ENCODE measurements at places on chromosomes 2 and 18.

DNA sequence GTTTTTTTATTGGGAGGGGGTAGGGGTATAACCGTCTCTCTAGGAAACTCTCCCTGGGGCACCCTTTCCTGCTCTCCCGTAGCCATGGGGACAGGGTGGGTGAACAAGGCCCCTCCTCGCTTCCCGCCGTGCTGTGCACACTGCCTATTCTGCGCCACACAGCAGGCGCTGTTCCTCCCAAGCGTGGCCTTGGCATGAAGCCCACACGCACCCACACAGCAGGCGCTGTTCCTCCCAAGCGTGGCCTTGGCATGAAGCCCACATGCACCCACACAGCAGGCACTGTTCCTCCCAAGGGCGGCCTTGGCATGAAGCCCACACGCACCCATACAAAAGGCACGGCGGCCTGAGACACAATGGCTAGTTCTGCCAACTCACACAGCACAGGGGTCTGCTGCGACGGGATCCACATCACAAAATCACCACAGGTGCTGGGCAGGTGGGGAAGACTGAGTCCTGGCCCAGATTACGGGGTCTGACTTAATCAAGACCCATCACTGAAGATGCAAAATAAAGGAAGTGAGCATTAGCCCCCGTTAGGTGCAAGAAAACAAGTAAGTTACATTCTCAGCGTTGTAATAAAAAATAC lies 46.6 kb upstream of the TPO start:
- peak; percentile 89 for DNase-seq

GRCh38 chr18:61699397-61700110 lies 193.3 kb downstream of the RNF152 start:
- DNase-seq = no peak

GRCh38 chr2:130337735-130338325 lies 4.9 kb upstream of the IMP4 start:
- no peak for DNase-seq

GRCh38 chr2:215356334-215356947 lies 44.6 kb downstream of the ATIC start:
- DNase-seq = no peak

DNA sequence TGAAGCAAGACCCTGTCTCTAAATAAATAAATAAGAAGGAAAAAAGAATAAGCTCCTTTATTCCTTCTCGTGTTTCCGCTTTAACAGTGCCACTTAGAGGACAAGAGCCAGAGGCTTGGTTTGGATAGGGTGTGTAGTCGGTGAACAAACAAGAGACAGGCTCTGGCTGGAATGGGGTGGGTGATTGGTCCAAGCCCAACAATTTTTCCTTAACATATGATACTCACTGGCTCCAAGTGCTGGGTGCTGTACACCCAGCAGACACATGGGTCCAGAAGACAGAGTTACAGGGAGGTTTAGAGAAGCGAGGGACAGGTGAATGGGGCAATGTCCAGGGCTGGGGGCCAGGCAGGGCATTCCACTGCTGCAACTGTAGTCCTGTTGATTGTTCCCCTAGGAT lies 77.8 kb downstream of the NCAPH start:
- no peak for DNase-seq

GRCh38 chr2:12587729-12588522 lies 128.8 kb upstream of the TRIB2 start:
- no peak for DNase-seq

- no peak for DNase-seq
These were observed 8.3 kb downstream of the ARL5A start for GRCh38 chr2:151819920-151820319.

GRCh38 chr2:68878753-68879152 lies 7.6 kb upstream of the BMP10 start:
- no peak for DNase-seq

DNA sequence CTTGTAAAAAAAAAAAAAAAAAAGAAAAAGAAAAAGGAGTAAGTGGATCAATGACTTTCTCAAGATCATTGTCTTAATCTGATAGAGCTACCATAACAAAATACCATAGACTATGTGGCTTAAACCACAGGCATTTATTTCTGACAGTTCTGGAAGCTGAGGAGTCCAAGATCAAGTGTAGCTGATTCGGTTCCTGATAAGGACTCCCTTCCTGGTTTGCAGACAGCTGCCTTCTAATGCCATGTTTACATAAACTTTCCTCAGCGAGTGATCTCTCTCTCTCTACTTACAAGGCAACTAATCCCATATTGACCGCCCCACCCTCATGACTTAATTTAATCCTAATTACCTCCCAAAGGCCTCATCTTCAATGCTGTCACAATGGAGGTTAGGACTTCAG lies 36.5 kb upstream of the SIX2 start:
- DNase-seq = no peak

DNA sequence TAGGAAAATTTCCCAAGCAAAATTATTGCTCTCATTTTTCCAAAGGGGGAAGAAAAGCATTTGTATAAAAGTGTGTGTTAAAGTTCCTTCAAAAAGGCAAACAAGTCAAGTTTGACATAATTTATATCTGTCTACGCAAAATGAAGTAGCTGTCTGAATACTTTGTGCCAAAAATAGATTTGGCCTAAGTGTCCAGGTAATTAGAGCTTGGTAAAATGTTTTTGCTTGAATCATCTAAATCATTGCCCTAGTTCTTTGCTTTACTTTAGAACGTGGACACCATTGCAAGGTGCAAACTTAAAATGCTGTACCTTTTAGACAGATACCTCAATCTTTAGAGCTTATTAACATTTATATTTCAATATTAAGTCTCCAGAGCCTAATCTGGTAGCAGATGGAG lies 97.6 kb upstream of the MAPRE2 start:
- no peak for DNase-seq

- DNase-seq = no peak
These were observed 133.0 kb downstream of the CACNB4 start for GRCh38 chr2:151965884-151966283.

GRCh38 chr2:120876526-120877280 lies 141.0 kb downstream of the GLI2 start:
- DNase-seq = no peak

DNA sequence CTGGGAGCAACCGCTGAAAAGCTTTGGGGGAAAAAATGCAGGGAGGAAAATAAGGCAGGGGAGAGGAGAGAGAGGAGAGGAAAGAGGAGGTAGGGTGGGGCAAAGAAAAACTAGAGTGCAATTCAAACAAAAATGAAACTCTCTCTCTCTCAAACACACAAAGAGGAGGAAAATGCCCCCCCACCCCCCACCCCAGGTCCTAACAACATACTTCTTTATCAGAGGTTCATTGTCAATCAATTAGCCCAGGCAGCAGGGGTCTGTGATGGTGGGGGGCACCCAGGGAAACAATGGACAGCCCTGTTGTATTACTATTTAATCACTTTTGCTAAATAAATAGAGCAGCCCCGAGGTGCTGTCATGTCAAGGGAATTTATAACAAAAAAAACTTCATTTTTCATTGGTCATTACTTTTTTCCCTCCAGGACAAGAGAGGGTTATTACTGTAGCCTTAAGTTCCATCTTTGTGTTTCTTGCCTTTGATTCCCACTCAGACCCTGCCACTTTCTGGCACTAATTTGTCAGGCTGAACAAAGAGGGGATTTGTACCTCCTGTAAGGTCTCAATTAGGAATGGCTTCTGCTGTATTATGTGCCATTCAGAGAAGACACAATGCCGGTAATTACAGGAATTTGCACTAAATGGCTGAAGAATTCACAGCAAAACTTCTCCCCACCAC lies 55.0 kb downstream of the PLEKHM3 start:
- no peak for DNase-seq

DNA sequence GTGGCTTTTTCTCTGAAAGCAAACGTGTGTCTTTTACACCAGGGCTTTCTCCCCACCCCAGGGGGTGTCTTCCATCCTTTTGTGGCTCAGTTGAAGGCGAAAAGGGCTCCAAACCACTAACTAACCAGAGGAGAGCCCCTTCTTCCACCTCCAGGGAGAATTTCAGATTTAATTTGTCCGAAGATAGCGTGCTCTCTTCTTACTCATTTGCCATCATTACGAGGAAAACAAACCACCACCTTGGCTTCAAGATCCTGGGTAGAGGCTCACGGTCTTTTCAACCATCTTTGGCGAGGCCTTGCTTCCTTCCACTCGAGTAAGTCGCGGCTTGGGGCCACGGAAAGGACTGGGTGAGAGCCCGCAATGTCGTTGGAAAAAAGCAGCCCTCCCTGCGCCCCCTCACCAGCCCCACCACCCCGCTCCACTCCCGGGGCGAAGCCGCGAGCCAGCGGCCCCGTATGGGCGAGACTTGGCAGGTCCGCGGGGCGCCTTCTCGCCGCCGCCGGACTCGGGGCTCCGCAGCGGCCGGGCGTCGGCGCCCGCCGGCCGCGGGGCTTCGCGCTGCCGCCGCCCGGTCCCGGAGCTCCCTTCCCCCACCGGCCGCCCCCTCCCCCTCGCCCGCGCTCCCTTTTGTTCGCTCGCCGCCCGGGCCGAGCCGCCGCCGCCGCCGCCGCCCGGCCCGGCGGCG lies 1.7 kb upstream of the ZNF532 start:
- DNase-seq = peak; percentile 61

- DNase-seq = no peak
These were observed 178.9 kb upstream of the FANCL start for GRCh38 chr2:58419983-58420382.

GRCh38 chr2:239779584-239779983 lies 245.6 kb downstream of the NDUFA10 start:
- DNase-seq = no peak

DNA sequence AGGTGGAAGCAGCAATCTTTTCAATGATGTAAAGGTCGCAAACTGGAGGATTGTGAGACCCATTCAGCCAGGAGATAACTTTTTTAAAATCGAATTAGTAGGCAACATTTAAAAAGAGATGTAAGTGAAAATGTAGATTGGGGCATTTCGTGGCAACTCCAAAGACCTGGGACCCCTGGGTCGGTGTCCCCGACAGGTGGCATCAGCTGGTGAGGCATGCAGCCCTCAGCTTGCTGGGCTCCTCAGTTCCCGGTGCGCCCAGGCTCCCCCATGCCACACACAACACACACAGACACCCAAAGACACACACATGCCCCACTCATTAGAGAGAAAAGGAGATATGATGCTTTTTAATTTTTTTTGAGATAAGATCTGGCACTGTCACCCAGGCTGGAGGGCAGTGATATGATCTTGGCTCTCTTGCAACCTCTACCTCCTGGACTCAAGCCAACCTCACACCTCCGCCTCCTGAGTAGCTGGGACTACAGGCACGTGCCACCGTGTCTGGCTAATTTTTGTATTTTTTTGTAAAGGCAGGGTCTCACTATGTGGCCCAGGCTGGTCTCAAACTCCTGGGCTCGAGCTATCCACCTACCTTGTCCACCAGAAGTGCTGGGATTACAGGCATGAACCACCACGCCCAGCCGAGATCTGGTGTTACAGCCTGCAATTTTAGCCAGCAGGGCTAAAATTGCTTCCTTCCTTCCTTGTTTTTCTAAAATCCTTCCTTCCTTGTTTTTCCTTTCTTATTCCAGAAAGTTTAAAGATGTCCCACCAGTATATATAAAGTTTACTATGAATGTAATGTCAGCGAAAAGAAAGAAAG lies 122.6 kb upstream of the EPAS1 start:
- DNase-seq = no peak

Measured in NCI-H1092 (cell line).